ENCODE measurements at places on chromosomes 4 and X.

- no peak for DNase-seq
Measured at GRCh38 chr4:156238171-156238570, 284.5 kb upstream of the CTSO start.

GRCh38 chr4:94168321-94168720 lies 39.3 kb upstream of the SMARCAD1 start:
- no peak for DNase-seq

- no peak for DNase-seq
Measured at GRCh38 chrX:40083120-40083978, 14.4 kb downstream of the BCOR start.

DNA sequence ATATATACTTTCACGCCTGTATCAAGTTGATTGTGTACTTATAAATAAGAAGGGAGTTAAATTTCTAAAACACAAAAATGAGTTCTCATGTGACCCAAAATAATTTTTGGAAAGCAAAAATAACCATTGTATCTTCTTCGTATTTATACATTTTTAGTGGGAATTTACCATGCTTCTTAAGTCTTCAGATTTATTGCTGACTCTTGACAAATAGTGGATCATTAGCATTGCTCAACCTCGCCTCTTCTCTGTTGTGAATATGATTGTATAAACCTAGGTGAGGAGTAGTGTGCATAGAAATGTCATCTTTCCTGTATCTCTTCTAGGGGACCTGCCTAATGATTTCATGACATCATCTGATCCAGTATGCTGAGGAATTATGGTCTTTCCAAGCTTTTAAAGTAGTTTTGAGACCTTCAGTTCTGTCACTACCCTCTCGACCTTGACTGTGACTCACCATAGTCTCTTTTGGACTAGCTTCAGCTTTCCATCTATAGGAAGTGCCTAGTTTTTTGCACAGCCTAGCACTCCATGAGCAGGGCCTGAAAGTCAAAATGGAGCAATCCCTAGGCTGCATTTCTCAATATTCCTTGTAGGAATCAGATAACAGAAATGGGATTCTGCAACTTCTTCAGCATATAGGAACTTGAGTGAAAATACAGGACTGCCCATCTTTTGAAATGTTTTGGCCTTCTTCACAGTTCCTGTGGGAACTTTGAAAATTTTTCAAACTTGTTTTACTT lies 157.6 kb downstream of the ARX start:
- DNase-seq, result no peak

DNA sequence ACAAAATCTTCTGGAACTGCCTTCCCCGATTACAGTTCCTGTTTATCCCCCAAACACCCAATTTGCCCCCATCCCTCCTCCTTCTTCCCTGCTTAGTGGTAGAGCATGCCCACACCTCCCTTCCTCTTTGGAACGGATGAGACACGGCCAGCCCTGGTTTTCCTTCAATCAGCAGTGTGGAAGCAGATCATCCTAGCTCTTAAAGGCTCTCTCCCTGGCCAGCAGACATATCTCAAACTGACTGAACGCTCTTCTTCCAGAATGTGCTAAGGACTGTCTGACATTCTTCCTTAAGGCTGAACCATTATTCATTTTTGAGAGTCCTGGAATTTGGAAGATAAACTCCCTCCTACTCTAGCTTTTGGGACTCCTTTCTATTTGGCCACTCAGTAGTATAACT lies 161.1 kb downstream of the TRIML1 start:
- no peak for DNase-seq

DNA sequence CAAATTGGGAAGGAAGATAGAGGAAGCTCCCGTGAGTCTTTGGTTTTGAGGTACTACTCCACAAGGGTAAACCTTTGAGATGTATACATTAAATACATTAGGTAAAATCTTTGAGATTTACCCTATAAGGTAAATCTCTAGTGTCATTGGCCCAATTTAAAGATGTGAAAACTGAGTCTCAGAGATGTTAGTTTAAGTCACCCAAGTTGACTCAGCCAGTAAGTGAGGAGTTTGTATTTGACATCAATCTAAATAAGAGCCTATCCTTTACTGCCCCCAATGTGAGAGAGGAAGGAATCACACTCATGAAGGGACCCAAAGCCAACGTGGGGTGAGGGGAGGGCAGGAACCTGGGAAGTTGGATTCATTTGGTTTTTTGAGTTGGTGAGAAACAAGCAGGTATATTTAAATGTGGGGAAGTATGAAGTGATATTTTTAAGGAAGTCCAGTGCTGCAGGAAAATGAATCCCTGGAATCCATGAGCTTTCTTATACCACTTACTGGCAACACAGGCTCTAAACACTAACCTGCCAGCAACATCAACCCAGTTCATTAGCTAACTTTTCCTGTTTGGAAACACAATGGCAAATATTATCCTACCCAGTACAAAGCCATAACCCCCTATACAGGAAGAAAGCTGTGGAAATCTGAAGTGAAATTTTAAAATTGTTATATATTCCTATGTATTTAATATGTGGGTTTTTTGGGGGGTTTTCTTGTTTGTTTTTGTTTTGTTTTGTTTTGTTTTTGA lies 55.3 kb downstream of the PALLD start:
- DNase-seq, result peak; percentile 10

GRCh38 chr4:65242156-65242846 lies 428.0 kb downstream of the EPHA5 start:
- DNase-seq, result no peak

DNA sequence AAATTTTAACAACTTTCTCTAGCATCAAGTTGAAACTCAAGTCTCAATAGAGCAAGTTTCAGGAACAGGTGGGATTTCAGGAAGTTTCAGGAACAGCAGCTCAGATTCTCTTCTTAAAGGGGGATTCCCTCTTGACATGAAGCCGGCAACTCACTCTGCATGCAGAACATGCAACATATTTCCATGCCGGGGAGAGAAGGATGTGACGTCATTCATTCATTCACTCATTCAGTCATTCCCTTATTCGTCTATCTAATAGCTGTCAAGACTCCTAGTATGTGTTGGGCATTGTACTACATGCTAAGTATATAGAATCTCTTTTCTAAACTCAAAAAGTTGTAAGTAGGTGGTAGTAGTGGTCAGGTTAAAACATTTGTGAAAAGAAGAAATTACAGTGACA lies 4.8 kb upstream of the FAM9A start:
- DNase-seq, result no peak

DNA sequence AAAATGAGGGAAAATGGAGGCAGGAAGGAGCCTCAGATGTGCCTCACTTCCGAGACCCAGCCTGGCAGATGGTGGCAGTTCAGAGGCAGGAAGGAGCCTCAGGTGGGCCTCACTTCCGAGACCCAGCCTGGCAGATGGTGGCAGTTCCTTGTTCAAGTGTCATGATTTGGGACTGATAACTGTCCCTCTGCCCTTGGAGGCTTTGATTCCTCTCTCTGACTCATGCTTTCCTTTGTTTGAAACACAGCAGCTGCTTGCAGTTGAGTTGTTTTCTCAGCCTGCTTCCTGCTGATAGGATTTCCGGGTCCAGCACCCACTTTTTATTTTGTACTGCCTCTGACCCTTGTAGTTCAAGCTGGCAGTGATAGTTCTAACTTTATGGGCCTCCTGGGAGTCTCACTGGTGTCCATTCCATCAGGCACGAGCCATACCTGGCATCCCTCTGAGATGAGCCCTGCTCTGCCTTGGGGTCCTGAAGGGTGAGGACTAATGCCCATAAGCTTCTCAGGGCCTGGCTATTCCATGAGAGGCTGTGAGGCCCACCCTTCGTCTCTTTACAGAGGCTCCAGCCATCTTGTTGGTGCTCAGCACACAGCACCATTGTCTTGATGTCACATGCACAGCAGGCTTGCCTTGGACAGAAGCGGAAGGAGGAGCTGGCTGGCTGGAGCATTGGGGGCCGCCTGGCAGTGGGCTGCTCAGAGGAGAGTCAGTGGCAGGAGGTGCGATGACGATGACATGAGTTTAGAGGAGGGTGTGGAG lies 13.0 kb downstream of the RGS12 start:
- DNase-seq, result peak; percentile 34

DNA sequence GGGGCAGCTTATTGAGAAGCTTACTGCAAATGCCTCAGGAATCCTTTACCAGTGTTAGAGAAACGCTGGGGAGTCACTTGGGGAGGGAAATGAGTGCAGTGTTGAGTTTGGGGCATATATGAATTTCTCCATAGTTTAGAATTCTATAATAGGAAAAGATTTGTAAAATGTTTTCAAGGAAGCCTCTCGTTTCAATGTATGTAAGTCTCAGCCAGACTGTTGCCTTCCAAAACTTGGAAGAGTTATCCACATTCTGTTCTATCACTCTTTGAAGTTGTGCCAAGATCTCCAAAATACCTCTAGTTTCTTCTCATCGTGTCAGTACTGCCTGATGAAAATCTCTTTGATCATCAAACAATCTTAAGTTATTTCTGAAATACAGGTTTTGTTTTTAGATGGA lies 565 bp upstream of the LRCH2 start:
- DNase-seq, result no peak

Data from CD8-positive, alpha-beta memory T cell (primary cell).